ENCODE measurements at places on chromosomes 12 and 14.

DNA sequence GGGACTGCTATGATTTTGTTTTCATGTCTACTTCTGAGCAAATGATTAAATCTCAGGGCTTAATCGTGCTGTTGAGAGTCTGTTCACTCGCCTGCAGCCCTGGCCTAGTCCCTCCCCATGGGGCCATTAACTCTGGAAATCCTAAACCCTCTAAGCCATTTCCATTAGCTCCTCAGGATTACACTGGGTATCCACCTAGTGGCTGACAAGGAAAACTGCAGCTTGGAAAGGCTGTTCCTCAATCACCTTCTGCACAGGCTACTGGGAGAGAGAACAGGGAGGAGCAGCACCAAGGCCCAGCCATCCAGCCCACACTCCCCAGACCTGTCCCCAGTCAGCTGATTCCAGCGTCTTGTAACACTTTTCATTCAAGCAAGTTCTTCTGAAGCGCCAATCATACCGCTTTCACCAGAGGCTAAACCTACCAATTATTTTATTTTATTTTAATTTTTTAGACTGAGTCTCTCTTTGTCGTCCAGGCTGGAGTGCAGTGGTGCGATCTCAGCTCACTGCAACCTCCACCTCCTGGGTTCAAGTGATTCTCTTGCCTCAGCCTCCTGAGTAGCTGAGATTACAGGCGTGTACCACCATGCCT, 48.7 kb downstream of the NEUROD4 start:
- peak; percentile 90 for DNase-seq

DNA sequence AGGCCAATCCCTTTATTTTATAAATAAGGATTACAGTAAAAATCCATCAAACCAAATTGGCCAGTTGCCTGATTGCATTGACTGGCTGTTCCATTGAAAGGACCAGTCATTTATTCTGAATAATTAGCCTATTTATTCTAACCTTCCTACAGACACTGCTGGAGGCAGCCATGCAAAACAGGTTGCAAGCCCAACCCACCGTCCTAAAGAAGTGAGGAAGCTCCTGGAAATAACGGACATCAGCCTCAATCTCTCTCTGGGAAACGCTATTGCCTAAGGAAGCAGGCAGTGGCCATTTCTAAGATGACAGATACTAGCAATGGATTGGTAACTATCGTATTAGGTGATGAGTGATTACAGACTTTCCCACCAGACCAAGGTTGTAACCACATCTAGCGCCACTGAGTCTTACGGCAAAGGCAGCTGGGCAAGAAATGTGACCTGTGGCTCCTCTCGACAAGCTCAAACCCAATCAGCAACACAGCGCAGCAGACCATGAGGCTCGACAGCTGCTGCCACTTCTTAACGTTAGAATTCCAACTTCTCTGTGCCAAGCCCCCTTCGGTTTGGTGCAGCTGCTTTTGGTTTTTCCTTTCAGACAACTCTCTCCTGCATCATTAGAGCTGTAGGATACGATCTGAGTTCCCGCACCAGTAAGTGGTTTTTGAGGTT, 134.2 kb downstream of the KCNK10 start:
- DNase-seq, result no peak

GRCh38 chr12:65391711-65392110, 113.2 kb downstream of the MSRB3 start:
- no peak for DNase-seq

GRCh38 chr12:106582641-106583230, at the start of gene RFX4:
RFX4 (plus strand) TSS chr12:106583004; CDS start chr12:106583321, 317 bp downstream.
- no peak for DNase-seq

- DNase-seq, result no peak
These were observed 48.4 kb downstream of the CACNA2D4 start for GRCh38 chr12:1870086-1870485.

- DNase-seq, result no peak
These were observed 129.7 kb downstream of the PAX9 start for GRCh38 chr14:36791402-36791801.

- DNase-seq, result no peak
These were observed 21.7 kb downstream of the AICDA start for GRCh38 chr12:8590842-8591545.

GRCh38 chr14:94363151-94363624, 25.2 kb downstream of the SERPINA1 start:
- no peak for DNase-seq

- DNase-seq, result no peak
These were observed 86.0 kb downstream of the HECTD4 start for GRCh38 chr12:112296183-112296582.

- no peak for DNase-seq
These were observed 184.5 kb upstream of the KRR1 start for GRCh38 chr12:75695926-75696325.

- peak; percentile 74 for DNase-seq
These were observed 26.8 kb upstream of the PEX5 start for GRCh38 chr12:7162691-7163114.

DNA sequence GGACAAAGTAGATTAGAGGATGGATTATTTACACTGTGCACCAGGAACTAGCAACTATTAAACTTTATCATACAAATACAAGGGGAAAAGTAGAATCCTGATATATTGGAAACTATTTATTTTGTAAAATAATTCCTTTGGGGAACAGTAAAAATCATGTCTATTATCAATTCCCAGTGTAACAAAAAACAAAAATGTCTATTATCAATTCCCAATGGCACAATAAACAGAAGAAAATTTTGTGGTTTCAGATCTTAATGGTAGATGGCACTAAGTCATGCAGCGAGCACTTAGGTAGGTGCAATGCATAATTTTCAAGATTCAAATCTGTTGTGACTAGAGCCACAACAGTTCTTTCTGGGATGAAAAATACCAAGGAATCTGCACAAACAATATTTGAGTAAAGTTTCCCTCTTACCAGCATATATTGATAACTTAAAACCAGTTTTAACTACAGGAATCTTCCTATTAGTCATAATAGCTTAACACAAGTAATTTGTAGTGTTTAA, 13.7 kb downstream of the CFL2 start:
- no peak for DNase-seq

DNA sequence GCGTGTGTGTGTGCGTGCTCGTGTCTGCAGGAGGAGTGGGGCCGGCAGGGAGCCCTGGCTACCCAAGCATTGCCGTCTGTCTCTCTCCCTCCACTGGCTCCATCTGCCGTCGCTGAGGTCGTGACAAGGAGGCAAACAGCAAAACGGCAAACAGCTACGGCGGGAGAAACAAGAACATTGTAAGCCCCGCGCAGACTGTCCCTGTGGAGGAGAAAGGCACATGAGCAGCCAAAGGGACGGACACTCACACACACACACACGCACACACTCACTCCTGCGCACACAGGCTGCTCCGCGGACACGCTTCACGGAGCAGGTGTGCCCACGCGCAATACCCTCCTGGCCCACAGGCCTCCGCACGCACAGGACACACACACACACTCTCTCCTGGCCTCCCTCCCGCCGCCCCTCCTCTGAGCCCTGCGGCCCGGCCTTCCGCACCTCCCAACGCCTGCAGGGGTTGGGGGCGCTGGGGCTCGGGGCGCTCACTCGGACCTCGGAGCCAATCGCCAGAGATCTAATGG, 905 bp downstream of the CISTR start:
- DNase-seq, result no peak

- DNase-seq, result peak; percentile 30
These were observed 6.6 kb downstream of the PPHLN1 start for GRCh38 chr12:42332301-42333285.

GRCh38 chr12:113260636-113261300, 39.5 kb downstream of the TPCN1 start:
- DNase-seq, result no peak

DNA sequence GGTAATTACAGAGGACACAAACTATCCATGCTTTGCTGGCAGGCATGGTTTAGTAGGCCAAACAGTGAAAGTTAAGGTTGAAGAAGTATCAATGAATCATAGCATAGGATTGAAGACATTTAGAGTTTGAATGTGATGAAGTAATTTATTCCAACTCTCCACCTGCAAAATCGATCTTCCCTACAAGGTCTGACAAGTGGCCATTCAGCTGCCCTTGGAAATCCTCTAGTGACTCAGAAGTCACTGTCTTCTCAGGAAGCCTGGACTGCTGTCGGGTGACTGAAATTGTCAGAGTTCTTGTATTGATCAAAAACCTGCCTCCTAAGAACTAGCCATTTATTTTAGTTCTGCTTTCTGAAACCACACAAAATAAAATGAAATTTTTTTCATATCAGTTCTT, 17.7 kb upstream of the STXBP6 start:
- no peak for DNase-seq

DNA sequence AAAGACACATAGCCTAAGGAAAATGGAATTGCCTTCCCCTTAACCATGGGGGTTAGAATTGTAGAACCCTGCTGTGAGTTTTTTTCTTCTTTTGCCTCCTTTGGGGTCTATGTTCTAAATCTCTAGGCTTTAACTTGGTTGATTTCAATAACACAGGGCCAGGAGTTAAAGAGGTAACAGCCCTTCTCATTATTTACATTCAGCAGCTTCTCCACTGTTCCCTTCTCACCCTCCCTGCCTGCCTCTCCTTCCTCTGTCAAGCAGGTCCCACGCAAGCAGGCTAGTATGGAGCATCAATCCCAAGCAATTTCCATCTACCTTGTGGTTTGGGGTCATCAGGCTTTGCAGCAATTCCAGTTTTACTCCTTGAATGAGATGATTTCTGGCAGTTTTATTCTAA, 236.1 kb upstream of the G2E3 start:
- DNase-seq, result no peak

DNA sequence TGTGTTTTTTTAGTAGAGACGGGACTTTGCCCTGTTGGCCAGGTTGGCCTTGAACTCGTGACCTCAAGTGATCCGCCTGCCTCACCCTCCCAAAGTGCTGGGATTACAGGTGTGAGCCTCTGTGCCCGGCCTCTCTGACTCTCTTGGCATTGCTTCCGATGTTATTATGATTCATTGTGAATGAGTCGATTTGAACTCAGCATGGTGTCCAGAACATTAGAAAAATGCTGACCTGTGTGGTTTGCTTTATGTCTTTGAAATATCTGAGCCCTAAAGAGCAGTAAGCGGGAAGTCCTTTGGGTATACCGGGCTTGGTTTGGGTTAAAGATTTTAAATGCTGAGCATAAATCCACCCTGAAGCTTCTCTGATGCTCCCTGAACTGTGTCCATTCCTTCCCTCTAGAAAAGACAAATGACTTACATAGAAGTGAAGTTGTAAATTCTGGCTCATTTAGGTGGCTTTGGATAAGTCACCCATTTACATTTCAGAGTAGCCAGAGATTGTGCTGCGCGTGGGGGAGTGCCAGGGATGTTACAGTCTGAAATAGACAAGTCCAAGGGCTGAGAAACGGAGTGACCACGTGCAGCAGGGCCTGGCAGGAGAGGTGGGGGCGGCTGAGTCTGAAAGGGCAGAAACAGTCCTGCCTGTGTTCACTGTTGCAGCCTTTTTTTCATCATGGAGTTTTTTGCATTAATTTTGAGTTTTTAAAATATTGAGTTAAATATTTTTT, 39.6 kb downstream of the SLC15A4 start:
- DNase-seq, result no peak

- DNase-seq, result no peak
These were observed 6.3 kb downstream of the EVL start for GRCh38 chr14:100071545-100071944.

DNA sequence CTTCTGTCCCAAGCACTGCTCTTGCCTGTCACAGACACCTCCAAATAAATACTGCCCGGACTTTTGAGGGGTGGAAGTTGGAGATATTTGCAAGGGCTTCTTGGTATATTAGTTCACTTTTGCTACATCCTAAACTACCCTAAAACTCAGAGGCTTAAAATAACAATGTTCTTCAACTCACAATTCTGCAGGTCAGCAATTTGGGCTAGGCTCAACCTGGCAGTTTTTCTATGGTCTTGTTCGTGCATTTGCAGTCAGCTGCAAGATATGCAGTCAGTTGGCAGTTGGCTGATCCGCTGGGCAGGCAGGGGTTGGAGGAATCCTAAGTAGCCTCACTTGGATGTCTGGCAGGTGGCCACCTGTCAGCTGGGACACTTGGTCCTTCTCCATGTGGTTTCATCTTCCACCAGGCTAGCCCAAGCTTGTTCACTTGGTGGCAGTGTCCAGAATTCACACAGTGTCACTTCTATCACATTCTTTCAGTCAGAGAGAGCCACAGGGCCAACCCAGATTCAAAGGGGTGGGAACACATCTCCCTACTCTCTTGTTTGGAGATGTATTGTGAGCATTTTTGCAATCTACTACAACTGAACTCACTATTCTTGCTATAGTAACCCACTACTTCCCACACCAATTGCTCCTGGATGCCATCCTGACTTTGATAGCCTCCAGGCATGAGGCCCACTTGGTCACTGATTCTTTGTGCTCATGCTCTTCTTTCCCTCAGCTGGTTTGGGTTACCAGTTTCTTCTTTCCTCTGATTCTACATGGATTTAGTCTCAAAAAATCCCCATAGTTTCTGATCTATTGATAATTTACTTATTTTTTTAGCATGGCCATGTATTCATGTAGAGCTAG, 27.8 kb upstream of the CAPRIN2 start:
- no peak for DNase-seq

Measured in NCI-H1436 (cell line).